ENCODE measurements at places on chromosomes 1 and 21.

DNA sequence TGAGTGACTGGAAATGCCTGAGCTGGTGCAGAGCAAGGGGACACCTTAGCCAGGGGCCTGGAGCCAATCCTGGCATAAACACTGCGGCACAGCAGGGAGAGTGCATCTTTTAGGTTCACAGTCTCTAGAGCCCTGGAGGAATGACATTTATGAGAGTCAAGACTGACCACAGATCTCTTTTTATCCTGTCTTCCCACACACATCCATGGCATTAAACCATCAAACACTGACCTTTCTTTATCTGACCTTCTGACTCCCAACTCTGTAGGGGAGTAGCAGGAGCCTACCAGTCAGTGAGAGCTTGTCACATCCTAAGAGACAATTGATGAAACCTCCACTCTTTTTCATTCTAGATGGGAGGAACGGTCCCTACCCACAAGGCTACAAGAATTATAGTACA is 7.9 kb downstream of the CD34 start:
- DNase-seq, result no peak

- DNase-seq, result no peak
These were observed 110.1 kb upstream of the SLC44A3 start for GRCh38 chr1:94709891-94710581.

DNA sequence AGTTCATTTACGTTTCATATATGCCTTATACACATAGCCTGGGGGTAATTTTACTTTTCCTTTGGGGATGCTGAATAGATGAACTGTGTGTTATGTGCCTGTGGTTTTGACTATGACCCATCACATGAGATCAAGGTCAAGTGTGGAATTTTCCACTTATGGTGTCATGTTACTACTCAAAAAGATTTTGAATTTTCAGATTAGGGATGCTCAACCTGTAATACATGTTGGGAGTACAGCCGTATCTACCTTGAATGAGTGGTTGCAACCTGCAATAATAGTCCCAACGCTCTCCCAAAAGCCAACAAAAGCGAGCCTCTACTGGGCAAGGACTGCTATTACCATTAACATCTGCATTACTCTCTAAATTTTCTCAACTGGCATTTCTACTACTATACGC is 68.5 kb upstream of the SDC3 start:
- no peak for DNase-seq

DNA sequence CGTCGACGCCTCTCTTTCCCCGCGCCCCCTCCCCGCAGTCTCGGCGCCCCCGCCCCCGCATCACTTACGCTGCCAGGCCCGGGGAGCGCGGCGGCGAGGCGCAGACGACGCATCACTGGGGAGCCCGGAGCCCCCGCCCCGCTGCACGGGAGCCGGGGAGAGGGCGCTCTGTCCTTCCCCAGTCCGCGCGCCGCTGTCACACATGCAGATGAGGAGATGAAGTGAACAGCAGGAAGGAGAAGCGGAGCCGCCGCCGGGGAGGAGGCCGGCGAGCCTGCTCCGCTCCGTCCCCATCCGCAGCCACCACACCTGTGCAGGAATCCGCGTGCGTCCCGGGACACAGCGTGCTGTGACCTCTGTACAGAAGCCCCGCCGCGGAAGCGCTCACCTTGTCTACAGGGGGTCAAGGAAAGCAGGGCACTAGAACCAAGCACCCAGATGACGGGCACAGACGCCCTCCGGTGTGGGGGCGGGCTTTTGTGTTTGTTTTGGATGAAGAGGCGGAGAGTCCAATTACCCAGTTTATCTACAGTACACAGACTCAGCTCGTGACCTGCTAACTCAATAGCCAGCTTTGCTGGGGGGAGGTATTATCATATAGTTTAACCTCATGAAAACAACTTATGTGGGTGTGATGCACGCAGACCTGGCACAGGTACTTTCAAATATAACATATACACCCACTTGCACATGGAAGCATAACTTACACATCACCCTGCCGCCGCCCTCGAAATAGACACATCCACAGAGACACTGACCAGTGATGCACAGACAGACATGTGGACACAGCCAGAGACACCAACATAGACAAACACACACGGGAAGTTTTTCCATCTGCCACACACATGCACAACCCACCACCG is 12.4 kb downstream of the KLHDC8A start:
- peak; percentile 80 for DNase-seq

GRCh38 chr1:177366091-177366490 is 195.3 kb downstream of the BRINP2 start:
- DNase-seq, result no peak

DNA sequence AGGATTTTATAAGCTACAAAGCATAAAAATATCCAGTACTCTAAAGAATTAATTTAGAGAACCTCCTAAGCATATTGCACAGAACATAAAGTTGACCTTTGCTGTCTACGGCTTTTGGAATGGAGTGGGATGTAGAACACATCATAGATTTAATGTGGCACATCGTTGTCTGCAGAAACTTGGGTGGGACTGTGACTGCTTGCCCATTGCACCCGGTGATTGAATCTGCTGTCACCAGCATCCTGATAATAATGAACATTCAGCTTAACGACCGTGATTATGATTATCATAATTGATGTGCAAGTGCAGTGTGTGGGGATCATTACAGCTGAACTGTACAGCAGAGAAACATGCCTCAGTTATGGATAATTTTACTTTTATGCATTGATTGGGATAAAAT is 181.9 kb downstream of the SPATA17 start:
- DNase-seq, result no peak

GRCh38 chr1:222061711-222062359 is 319.9 kb upstream of the DUSP10 start:
- no peak for DNase-seq

GRCh38 chr1:8189931-8190483 is 127.9 kb upstream of the SLC45A1 start:
- no peak for DNase-seq

DNA sequence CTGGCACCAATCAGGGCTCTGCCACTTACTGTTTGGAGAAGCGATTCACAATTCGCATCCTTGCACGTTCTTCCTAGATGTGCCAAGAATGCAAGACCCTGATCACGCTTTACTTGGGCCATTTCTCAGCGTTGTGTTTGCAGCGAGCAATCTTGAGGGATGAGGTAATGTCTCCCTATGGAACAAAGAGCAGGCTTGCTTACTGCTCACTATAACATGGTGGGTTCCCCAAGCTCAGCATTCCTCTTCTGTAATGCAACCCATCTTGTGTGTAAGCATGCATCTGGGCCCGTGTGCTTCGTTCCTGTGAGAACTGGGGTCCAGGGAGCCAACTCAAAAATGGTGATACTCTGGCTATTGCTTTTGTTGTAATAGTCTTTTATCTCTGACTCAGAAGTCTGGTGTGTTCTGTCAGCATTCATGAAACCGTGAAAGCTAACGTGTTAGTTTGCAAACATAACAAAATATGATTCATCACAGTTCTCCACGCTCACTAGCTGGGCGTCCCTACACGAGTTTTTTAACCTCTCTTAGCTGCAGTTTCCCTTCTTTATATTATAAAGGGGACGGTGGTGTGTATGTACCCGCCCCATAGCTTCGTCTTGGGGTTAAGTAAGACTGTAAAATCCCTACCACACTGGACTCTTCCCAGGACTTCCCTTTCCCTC is 33.3 kb downstream of the DNTTIP2 start:
- DNase-seq, result no peak

DNA sequence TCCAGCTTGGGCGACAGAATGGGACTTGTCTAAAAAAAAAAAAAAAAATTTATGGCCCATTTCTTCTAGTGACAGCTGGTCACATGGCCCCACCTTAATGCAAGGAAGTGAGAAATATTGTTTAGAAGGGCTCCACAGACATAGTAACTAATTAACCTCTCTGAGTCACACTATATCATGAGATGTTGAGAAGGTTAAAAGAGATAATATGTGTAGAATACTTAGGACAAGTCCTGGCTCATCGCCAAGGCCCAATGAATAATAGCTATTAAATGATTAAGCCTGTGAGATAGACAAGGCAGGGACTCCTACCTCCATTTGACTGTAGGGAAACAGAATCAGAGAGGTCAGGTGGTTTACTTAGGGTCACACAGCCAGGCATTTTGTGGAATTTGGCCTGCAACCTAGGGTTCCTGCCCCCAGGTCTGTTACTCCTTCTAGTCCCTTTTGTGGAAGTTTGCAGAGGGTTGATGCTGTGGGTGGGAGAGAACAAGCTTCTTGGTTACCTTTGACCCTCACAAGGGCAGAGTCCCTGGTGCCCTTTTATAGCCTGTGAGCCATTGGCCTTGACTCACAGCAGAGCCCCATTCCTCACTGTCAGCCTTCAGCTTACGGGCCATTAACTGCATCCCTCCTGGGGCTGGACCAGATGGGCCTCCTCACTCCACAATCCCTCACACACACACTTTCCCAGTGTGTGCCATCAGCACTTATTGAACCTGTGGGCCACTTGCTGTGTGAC is 48.5 kb downstream of the OPRD1 start:
- no peak for DNase-seq

- DNase-seq, result no peak
These were observed 168.7 kb downstream of the RUNX1 start for GRCh38 chr21:34880401-34880800.

GRCh38 chr1:14474856-14475255 is 123.6 kb upstream of the KAZN start:
- no peak for DNase-seq

DNA sequence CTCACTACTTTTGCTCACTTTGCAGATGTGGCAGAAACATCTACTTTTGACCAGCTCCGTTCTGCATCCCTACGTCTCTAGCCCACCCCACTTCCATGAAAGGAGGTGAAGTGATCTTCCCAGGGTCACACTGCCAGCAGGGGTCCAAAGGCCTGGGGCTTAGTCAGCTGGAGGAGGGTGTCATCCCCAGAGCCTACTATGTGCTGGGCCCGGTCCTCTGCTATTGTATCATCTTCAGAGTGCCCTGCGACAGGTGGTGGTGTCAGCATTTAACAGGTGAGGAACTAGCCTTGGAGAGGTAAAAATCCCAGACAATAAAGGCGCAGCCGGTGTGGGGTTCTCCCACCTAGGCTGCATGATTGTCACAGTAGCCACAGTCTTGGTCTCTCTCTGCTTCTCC is 5.6 kb upstream of the BSND start:
- no peak for DNase-seq

DNA sequence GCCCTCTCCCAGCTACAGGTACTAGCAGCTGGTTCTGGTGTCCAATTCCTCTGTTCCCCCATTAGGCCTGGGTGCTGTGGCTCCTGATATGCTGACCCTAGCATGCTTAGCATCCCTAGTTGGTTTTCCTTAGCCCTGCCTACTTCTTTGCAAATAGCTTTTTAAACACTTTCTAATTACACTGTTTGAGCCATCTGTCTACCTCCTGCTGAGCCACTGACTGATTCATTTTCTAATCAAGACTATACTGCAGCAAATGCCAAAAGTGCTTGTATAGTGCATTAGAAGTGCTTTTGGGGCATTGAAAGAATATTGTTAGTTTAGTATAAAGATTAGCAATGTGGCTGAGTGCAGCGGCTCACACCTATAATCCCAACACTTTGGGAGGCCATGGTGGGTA is 36.3 kb downstream of the ERICH3 start:
- DNase-seq, result no peak

DNA sequence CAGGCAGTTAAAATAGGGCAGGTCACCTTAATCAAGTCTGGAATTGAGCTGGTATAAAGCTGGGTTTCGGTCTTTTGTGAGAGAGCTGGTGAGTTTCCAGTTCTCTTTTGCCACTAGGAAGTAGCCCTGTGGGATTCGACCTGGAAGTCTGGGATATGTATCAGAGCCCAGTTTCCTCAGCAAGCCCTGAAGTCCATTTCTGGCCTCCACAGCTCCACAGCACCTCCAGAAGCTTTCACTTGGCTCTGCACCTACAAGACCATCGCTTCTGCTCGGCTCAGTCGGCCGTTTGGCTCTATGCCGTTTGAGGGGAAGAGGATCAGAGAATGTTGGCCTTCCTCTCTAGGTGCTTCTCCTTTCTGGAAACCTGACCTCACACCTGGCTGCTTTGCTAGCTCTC is 148.0 kb downstream of the GALNT2 start:
- DNase-seq, result no peak

- no peak for DNase-seq
These were observed 24.8 kb downstream of the S100A10 start for GRCh38 chr1:151968791-151969399.

DNA sequence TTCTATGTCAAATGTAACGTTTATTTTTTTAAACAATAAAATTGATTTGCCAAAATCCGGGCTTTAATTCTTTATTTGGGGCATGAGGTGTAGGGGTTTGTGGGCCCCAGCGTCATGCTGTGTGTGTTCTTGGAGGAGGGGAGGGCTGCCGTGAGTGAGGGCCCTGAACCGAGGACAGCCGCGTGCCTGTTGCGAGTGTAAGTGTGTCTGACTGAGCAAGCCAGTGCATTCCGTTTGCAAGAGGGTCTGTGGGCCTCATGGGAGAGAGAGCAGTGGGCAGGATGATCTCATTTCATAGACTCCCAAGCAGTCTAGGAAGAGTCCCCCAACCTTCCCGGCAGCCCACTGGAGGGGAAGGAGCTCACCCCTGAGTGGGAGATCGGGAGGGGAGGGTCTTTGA is 21.4 kb upstream of the SPSB1 start:
- no peak for DNase-seq

GRCh38 chr1:22704440-22705067 is 6.1 kb upstream of the EPHB2 start:
- DNase-seq, result peak; percentile 88

DNA sequence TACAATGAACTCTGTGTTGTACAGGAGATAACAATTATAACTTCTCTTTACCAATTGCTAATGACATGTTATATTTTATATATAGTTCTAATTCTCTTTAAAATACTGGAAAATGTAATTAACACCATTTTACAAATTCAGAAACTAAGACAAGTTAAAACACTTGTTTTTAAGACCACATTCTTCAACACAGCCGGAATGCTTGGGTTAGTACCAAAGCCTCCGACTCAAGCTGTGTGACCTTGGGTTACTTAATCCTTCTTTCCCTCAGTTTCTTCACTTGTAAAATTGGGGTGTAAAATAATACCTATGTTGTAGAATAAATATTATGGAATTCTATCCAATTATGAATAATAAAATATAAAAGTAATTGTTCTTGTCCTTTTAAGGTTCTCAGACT is 378.7 kb downstream of the USH2A start:
- no peak for DNase-seq
